ENCODE measurements at places on chromosomes 5 and 9.

GRCh38 chr9:132892400-132892799, 13.7 kb downstream of the SPACA9 start:
- DNase-seq: no peak

DNA sequence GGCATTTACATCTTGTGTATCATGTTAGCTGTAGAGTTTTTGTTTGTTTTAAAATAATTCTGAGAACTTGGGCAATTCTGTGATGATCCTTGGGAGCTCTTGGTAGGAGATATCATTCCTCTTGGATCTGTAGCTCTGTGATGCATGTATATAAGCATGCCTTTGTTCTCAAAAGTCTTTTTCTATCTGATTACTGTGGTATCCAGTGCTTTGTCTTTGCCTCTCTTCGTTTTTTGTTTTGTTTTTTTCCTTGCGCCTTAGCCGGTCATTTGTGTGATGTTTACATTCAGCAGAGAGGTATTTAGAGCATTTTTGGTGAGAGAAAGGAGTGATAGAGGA, 110.0 kb downstream of the PAM start:
- no peak for DNase-seq

- no peak for DNase-seq
Observed at GRCh38 chr9:3346549-3346948, 179.3 kb downstream of the RFX3 start.

- DNase-seq: no peak
Observed at GRCh38 chr5:55777332-55777731, 39.5 kb downstream of the DDX4 start.

GRCh38 chr9:38315085-38315595, 77.4 kb upstream of the ALDH1B1 start:
- DNase-seq: no peak

GRCh38 chr9:114278881-114279570, 43.9 kb upstream of the ORM1 start:
- no peak for DNase-seq

DNA sequence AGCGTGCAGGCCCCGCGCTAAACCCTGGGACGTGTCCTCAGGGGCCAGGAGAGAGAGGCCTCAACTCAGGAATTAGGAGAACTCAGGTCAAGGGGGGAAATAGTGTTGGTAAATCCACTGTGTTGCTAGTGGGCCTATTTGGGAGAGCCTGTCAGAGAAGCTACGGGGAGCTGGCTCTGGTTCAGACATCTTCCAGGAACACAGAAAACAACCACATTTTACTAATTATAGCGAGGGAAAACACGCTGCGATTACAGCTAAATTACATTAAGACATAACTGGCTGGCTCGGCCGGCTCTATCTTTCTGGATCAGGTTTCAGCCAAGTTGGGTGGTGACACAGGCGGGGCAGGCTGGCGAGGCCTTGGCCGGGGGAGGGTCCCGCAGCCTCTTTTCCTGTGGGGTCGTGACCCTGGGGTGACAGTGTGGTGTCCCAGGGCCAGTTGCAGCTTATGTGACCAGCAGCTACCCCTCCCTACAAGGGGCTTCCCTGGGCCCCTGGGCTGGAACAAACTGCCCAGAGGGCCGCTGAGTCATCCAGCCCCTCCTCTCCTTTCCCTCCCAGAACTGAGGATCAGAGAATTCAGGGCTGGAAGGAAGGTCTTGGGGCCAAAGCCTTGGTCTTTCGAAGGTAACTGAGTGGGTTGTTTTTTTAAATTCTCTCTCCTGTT, 75.1 kb downstream of the FGF18 start:
- no peak for DNase-seq

GRCh38 chr9:7937761-7938491, 138.3 kb upstream of the DMAC1 start:
- DNase-seq: no peak

DNA sequence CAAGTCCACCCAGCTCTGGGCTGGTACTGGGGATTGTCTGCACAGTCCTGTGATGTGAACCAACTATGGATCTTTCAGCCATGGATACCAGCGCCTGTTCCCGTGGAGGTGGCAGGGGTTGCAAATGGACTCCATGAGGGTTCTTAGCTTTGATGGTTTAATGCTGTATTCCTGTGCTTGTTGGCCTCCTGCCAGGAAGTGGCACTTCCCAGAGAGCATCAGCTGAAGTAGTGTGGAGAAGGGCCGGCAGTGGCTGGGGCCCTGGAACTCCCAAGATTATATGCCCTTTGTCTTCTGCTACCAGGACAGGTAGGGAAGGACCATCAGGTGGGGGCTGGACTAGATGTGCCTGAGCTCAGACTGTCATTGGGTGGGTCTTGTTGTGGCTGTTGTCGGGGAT, 1104.8 kb upstream of the COX7C start:
- no peak for DNase-seq

DNA sequence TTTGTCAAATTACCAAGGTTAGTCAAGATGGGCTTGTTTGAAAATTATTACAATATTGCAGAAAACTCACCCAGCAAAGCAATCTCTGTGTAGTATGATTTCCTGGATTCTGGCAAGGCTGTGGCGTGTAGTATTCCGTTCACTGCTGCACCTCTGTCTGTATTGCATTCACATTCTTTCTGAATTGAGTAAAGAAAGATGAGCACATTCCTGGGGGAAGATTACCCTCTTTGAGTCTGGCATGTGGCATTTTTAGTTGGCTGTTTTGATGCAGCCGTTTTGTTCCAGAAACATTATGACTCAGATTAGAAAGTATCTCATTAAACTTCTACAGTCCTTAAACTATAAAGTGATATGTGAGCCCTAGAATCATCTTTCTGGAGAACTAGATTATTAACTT, 197.7 kb downstream of the TENT4A start:
- DNase-seq: no peak
